Inflammatory macrophage treated with lipopolysaccharide for 4 hours (primary cell): ENCODE measurements at places on chromosomes 12 and 14.

GRCh38 chr14:34536951-34537676, 2.4 kb downstream of the EAPP start:
- DNase-seq: no peak

- no peak for DNase-seq
Observed at GRCh38 chr12:16086462-16086861, 175.3 kb downstream of the DERA start.

GRCh38 chr14:38629412-38629811, 373.5 kb upstream of the CLEC14A start:
- no peak for DNase-seq

- DNase-seq: no peak
Observed at GRCh38 chr12:53484686-53485575, 14.3 kb downstream of the MAP3K12 start.

GRCh38 chr12:88306471-88307069, 164.5 kb downstream of the TMTC3 start:
- no peak for DNase-seq

GRCh38 chr14:56273155-56273554, 154.9 kb downstream of the PELI2 start:
- DNase-seq: no peak

- no peak for DNase-seq
Observed at GRCh38 chr14:100312877-100313400, 6.7 kb upstream of the SLC25A29 start.

- no peak for DNase-seq
Observed at GRCh38 chr12:53560912-53561589, 53.8 kb upstream of the NPFF start.

GRCh38 chr14:60215127-60215444, 33.9 kb upstream of the PPM1A start:
- no peak for DNase-seq

- DNase-seq: no peak
Observed at GRCh38 chr14:89349171-89350008, 67.6 kb downstream of the FOXN3 start.

GRCh38 chr14:105316577-105316941, 2.0 kb downstream of the PACS2 start:
- no peak for DNase-seq

GRCh38 chr14:52049721-52050588, 18.9 kb downstream of the NID2 start:
- no peak for DNase-seq

DNA sequence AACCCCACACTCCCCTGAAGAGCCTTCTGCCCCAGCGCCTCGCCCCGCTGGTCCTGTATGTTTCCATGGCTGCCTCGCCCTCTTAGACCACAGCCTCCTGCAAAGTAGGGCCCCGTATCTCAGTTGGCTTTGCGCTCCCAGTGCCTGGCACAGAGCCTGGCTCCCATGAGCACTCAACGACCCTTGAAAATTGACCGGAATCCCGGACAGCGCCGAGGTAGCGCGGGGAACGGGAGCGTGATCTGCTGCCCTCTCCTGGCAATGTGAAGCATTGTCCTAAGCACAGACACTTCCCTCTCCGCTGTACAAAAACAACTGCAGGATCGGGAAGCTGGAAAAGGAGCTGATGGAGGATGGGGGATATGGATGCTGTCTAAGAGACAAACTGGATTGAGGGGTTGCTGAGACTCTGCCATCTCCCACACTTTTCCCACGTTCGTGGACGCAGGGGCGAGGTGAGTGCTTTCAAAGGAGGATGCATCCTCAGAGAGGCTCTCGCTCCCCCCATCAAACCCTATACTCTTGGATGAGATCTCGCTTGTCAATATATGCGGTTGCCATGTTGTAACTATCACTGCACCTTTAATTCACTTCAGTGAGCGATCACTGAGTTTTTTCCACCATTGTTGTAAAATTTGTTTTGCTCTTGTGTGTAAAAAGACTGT, 10.7 kb upstream of the FKBP4 start:
- peak; percentile 31 for DNase-seq

GRCh38 chr14:56821805-56822610, 11.7 kb upstream of the OTX2 start:
- no peak for DNase-seq

DNA sequence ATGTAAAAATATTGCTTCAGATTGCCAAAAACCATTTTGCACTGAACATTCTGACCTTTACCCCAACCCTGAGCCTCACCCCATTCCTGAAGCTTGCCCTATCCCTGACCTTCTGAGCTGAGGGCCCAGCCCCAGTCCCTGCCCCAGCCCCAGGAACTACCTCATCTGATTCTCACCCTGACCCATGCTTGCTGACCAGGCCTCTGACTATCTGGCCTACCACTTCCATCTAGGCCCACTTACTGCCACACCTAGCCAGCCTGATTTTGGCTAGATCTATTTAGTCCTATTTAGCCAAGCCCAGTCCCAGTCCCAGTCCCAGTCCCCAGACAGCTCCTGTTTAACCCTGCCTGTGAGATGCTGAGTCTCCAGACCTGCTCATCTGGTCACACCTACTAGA, 33.6 kb downstream of the OR10P1 start:
- DNase-seq: no peak

DNA sequence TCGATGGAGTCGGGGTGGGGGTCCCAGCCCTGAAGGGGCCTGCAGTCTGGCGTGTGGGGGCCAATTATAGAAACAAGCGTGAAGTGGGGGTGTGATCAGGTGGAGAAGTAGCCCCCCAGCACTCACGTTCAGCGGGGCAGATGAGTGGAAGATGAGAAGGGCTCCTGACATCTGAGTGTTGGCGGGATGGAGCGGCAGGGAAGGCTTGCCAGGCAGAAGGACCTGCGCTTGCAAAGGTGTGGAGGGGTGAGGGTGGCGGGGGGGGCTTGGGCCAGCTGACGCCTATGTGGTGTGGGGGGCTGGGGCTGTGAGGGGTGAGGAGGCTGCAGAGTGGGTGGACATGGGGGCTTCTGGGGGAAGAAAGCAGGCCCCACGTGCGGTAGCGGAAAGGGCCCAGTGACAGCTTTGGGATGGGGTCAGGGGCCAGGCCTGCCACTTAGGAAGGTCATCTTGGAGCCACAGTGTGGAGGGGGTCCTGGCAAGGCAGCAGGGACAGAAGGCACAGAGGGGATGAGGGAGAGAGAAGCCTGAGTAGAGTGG, 22.2 kb upstream of the BEGAIN start:
- DNase-seq: no peak

- peak; percentile 50 for DNase-seq
Observed at GRCh38 chr14:39762576-39763401, 330.6 kb upstream of the FBXO33 start.

DNA sequence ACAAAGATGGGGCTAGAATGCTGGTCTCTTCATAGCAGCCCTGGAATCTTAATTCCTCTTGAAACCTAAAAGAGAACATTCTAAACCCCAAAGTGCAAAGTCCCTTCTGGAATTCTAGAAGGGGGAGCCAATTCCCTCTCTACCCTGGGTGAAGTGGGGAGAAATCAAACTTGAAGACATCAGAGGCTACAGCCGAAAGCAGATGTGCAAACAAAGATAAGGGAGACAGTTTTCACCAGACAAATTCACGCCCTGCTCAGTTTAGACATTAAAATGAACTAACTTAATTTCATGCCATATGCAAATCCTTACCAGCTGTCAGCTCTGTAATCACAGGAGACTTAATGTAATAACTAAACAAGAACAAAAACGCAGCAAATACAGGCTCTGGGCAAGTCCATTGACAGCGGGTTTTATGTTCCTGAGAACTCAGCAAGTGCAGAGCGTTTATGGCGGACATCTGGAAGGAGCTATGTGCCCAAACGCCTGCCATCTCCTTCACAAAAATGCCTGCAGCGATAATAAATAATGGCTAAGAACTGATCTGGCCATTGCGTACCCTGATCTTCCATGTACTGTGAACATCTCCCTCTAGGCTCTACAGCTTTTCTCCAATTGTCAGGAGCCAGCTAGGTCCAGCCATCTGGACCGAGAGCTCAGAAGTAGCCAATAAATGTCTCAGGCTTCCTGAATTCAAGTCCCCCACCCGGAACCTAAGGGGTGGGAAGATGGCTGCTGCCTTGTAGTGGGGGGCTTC, 19.1 kb upstream of the FICD start:
- no peak for DNase-seq

DNA sequence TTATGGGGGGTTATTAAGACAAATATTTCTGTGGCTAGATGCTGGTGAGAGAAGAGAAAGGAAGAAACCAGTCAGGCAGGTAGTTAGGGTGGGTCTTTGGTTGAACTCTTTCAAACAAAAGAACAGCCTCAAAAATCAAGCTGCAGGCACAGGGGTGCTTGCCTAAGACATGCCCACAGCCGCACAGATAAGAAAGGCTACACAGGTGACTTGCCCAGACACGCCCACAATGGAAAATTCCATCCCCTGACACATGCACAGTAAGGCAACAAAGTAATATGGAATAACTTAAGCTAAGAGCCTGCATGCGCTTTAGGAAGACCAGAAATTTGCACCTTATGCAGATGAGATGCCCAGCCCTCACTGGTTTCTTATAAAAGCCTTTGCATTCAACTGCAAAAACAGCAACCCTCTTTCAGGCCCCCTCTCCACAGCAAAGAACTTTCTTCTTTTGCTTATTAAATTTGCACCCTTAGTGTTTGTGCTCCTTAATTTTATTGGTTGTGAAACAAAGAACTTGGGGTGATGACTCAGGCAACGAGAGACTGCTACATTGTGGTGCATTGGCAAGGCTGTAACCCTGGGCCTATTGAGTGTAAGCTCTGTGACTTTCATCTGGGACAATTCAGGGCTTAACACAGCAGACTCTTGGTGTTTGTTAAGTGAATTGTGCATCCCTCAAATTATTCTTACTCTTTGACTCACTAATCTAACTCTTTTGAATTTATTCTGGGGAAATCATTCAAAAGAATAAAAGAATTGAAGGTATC, 149.4 kb downstream of the RPAP3 start:
- no peak for DNase-seq

DNA sequence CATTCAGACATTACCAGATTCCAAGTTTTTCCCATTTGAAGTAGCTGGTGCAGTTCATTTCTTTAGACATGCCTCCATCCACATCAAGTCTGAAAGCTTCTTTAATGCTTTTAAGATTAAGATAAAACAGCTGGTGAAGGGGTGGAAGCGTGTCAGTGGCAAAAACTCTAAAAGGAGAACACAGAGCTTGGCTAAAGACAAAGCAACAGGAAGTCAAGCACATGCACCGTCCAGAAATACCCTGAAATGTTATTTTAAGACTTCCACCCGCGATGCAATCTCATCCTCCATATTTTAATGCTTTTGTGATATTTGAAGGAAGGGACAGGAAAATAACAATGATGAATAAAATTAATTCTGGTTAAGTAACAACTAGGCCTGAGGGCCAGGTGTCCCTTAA, 31.8 kb downstream of the PPM1H start:
- peak; percentile 40 for DNase-seq

DNA sequence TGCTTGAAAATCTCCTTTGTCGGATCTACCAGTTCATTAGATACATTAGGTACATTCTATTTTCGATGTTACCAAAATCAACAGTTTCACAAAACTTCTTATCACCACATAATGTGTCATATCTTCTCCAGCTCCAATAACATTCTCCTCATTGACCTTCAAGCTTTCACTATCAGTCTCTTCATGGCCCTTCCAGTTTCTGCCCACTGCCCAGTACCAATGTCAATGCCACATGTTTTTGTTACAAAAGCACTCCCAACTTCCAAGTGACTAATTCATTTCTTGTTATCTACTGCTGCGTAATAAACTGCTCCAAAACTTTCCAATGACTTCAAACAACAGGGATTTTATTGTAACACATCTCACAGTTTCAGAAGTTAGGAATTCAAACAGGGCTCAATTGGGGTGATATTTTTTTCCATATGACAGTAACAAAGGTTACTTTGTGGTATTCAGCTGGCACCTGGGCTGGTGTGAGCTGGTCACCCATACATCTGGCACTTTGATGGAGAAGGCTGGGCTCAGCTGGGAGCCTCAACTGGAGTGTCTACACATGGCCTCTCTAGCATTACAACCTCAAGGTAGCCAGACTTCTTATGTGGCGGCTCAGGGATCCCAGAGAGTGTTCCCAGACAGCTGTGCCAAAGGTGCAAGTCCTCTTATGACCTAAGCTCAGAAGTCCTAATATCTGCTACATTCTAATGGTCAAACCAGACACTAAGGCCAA, 6.1 kb downstream of the OR5AU1 start:
- DNase-seq: no peak

- peak; percentile 31 for DNase-seq
Observed at GRCh38 chr14:89364316-89364715, 52.7 kb downstream of the FOXN3 start.

- DNase-seq: no peak
Observed at GRCh38 chr12:50936821-50937530, 15.4 kb upstream of the HIGD1C start.

DNA sequence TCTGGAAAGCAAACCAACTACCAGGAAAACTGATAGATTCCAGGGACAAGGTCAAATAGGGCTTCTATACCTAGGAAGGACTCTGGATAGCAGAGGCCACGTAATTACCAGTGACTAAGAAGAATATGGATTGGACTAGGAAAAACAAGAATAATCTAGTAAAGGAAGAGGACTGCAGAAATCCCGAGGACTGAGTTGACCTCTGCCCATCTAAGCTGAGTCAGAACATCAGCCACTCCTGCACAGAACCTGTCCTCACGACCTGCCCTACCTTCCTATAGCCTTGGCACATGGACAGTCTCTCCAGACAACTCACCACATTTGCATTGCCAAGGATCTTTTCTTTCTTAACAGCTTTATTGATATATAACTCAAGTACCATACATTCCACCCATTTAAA, 2.3 kb downstream of the OR6J1 start:
- DNase-seq: no peak

GRCh38 chr14:75442166-75442565, 14.3 kb downstream of the JDP2 start:
- DNase-seq: no peak
